ENCODE measurements at places on chromosomes 7 and 10.

GRCh38 chr10:59719374-59719773 is 9.7 kb upstream of the SLC16A9 start:
- peak; percentile 3 for DNase-seq

DNA sequence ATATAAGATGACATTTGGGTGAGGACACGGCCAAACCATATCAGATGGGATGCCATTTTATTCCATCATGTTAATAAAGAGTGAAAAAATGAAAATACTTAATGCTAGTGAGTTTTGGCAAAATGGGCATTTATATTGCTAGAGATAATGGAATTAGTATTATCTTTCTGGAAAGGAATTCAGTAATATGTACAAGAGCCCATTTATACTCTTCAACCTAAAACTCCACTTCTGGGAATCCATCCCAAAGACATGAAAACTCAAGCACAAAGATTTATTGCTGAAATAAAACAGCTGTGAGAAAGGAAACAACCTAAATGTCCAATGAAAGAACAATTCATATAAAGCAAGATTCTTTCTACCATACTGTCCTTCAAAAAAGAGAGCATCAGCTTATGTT is 96.0 kb upstream of the TMEM168 start:
- no peak for DNase-seq

GRCh38 chr10:60823324-60823723 is 45.0 kb downstream of the CDK1 start:
- DNase-seq, result no peak

DNA sequence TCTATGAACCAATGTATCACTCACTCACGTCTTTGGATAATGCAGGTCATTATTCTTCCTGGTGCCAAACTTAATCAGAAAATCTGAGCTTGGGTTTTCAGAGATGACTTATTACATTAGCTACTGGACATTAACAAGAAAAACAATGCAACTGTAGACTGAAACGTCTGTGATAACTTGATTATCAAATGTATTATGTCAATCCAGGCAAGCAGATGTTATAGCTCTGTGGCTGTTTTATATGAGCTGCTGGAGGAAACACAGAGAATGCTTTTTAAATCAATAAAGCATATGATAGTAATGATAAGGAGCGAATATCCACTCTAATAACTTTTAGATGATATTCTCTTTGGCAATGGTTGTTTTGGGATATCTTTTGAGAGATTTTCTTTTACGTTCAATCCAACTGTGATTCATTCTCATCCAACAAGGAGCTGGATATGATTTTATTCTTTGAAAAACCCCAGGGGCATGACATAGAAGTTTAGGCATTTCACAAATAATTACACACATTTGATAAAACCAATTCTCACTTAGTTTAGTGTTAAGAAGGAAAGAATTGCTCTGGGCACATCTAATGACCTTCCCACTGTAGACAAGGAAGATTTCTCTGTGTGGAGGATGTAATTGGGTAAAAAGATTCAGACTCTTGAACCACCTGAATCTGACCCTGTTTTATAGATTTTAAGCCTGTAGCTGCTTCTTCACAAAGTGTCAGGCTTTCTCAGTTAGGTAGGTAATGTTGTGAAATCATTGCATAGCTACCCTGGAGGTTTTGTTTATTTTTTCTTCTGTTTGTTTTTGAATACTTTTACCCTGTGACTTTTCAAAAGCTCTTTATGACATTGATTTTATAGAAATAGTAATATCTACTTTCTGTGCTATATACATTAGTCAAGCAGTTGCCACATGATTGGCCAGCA is 1124.7 kb downstream of the DNAJB9 start:
- DNase-seq, result no peak

GRCh38 chr10:97498841-97499560 is at the start of gene UBTD1:
UBTD1 (plus strand) TSS chr10:97498924; CDS start chr10:97499204, 280 bp downstream.
- DNase-seq, result peak; percentile 72

DNA sequence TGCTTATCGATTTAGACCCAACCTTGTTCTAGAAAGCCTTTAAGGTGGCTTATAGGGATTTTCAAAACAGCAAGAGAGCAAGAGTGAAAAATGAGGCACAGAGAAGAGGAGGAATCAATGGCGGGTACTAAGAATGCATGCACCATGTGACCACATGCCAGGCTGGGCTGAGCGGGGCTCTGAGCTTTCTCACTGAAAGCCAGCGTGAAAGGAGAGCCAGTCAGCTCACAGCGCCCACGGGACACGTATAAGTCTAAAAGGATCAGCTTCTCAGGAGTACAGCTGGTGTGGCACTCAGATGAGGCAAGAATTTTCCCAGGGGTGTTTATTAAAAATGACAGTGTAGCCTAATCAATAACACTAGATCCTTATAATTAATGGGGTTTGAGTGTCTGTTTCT is 114.3 kb downstream of the SLIT1 start:
- DNase-seq, result no peak

DNA sequence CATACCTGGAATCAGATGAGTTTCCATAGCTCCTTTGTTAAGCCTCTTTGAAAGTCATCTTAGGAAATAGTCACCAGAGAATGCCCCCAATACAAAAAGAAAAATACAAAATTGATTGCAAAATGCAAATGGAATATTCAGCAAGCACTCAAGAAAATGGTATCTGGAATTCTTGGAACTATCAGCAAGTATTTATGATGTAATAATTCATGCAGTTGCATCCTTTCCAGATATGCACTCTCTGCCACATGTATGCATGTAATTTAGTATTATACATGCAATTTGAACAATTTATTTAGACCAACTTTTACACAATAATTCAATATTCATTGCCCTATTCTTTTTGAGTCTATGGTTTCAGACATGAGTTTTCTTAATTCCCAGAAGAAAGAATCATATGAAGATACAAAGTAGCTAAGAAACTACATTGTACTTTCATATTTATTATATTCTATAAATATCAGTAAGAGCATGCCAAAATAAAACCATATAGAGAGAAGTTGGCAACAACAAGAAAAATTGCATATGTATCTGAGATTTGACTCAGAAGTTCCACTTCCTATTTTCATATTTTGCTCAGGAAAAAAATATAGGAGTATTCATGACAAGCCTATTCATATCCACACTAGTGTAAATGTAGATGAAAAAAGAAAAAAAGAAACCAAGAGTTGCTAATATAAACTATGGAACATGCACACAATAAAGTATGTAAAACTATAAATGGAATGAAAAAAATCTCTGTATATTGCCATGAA is 338.5 kb downstream of the SEMA3D start:
- DNase-seq, result no peak

DNA sequence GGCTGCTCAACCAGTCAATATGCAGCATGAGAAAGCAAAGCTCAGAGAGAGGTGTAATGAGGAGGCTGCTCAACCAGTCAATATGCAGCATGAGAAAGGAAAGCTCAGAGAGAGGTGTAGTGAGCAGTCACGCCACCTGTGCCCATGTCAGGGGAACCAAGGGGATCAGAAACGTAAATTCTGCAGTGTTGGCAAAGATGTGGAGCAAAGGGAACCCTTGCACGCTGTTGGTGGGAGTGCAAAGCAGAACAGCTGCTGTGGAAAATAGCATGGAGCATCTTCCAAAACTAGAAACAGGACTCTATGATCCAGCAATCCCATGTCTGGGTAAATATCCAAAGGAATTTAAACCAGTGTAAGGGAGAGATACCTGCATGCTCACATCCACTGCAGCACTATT is 194.9 kb downstream of the DIP2C start:
- no peak for DNase-seq

DNA sequence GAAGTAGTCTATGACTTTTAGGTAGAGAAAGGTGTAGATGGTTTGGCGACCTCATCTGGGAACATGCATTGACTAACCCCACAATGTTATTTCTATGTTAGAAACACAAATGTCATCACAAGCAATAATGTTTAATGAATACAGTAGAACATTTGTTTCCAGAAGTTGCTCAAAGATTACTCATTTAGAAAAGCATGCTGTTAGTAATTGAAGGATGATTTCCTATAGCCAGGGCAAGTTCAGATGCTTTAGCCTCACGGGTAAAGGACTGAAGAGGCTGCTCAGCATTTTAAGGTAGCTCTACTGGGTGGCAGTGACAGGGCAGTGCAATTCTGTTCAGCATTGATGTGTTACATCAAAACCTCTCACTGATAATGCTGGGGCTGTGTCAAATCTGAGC is 199.3 kb upstream of the FZD1 start:
- peak; percentile 27 for DNase-seq

- DNase-seq, result no peak
Measured at GRCh38 chr7:71543396-71543795, 411.5 kb downstream of the GALNT17 start.

DNA sequence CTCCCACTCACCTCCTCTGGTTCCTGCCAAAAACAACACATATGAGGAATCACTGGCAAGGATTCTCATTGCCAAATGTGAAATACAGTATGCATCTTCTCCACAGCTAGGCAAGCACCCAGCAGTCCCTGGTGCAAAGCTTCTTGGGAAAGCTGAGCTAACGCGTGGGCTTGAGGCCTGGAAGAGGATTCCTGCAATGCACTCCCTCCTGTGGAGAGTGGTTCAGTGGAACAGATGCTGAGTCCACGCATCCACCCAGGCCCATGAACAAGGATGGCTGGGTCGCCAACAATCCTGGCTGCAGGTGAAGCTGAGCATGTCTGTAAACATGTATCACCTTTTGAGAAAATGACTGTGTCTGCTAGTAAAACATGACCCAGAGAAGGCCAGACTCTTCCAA is 113.2 kb upstream of the CHST15 start:
- no peak for DNase-seq

DNA sequence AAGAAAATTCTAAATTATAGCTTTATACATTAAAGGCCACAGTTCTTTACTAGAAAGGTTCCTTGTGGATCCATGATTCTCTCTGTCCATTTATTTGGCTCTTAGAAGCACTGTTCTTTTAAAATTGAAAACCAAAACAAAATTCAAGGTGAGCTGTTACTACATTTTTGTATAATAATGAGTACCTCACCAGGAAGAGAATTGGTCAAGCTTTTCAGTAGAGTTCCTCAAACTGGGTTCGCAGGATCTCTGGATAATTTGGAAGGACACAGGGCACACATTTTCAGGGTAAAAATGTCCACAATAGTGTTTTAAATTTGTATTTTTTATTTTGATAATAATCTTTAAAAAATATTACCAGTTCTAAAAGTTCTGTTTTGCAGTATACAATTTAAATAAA is 93.0 kb downstream of the PPP1R3A start:
- DNase-seq, result no peak

DNA sequence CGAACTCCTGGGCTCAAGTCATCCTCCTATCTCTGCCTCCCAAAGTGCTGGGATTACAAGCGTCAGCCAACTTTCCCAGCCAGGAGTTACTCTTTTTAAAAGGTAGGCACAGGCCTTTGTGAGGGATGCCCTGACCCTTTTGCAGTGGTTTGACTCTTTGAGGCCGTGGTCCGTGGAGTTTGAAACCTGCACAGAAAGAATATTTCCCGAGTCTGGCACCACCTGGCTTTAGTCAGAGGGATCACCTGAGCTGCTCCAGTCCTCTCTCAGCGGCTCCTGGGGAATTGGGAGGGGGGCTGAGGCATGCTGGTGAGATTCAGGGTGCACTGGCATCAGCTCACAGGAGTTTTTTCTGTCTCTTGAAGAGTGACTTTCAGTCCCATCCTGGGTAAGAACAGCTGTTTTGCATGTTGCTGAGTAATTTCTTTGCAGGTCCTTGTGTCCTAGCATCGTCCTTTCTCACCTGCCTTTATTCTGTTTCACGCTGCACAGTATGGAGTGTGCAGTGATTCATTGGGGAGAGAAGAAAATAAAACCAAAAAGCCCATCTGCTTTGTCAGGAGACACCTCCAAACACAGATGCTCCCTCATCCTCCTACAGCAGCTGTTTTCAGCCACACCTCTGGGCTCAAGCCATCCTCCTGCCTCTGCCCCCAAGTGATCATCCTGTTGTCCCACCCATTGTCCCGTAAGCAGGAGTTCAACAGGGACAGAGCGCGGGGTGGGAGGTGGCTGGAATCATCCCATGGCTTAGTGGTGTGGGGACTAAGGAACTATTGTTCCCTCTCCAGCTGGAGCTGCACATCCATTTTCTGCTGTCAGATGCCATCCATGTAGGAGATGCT is 284.7 kb downstream of the CAMK1D start:
- DNase-seq, result no peak

DNA sequence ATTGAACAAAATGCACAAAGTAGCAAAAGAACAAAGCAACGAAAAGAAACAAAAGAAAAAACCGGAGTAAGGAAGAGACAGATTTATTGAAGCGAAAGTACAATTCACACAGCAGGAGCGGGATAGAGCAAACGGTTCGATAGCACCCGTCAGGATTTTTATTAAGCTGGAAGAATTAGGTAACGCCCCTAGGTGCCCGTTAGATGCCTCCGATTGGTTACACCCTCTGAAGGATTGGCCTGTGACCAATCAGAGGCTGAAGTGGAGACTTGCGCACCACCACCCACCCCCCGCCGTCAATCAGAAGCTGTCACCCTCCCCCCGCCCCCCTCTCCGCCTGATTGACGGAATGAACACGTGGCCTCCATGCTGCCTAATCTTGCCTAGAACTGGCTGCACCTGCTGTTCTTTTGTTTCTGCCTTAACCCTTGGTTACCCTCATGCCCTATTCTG is 16.8 kb downstream of the OCM2 start:
- no peak for DNase-seq

DNA sequence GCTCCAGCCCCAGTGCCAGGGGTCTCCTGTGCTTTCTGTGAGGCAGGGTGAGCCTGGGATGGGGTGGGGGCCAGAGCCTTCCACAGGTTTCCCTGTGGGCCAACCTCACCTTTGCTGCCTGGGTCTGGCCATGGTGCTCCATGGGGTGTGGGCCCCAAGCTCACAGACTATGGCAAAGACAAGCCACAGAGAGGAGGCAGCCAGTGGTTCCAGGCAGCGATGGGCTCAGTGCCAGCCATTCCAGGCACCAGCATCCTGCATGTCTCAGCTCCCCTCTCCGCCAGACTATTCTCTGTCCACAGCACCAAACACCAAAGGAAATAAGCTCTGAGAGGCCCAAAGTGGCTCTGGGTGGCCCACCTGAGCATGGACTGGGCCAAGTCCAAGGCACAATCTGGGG is 133.5 kb downstream of the PTPN20 start:
- DNase-seq, result no peak

- no peak for DNase-seq
Measured at GRCh38 chr7:38211940-38212339, 33.9 kb downstream of the STARD3NL start.

DNA sequence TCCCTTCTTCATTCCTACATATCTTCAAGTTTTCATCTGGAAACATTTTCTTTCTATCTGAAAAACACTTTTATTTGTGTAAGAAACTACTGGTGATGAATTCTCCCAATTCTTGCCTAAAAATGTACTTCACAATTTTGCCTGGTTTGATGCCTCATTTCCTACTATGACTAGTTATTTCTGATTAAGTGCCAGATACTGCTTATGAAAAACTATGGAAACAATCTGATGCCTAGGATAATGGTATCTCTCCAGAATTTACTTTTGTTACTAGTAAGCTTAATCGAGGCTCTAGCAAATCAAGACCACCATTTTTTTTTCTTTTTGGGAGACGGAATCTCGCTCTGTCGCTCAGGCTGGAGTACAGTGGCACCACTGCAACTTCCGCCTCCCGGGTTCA is 31.3 kb downstream of the CACUL1 start:
- DNase-seq, result peak; percentile 58

GRCh38 chr10:11601670-11602069 is 9.8 kb downstream of the USP6NL start:
- DNase-seq, result no peak

GRCh38 chr10:35516102-35516670 is 89.0 kb upstream of the GJD4 start:
- no peak for DNase-seq
